HCT116 (cell line): ENCODE measurements at places on chromosomes 1 and 21.

GRCh38 chr1:165954940-165955339 is 127.5 kb downstream of the UCK2 start:
- no peak for DNase-seq

DNA sequence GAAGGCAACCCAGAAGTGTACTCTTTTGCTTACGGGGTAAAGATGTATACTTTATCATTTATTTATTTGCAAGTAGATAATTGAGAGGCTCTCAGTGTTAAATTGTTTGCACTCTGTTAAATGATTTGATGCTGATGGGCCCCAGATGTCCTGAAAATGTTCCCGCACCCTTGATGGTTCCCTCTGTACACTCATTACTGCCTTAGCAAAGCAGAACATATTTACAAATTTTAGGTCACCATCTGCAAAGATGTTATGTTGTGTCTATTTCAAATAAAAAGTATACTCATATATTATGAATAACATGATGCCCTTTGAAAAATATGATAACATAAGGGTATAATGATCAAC is 240.5 kb upstream of the SNX7 start:
- DNase-seq: no peak

DNA sequence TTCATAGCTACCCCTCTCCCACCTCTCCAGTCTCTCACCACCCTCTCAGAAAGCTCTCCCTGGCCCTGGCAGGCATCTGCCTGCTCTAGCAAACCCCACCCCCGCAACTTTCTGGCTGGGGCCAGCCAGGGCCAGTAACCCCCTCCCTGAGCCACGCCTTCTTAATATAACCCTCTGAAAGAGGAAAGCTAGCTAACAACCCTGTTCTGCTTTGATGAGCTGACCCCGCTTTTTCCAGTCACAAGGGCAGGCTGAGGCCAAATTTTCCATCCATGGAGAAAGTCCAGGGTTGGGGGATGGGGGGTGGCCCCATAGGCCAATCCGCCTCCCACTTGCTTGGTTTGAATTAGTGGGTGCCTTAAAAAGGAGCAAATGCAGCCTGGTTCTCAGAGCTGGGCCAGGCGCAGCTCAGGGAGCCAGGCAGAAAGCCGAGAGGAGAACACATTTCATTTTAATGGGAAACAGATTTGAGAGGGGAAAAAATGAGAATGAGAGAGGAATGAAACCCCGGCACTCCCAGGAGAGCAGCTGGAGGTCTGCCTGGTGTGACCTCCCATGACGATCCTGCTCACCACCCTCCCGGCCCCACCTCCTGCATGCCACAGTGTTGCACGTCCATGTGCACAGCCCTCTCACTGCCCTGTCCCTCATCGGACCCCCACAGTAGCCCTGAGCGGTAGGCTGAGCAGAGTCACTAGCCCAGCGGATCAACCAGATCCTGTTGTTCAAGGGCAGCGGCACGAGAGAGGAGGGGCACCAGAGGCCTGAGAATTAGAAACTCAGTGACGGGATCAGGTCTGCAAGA is 62.3 kb downstream of the OPTC start:
- DNase-seq: no peak

- no peak for DNase-seq
These were observed 131.5 kb downstream of the CNIH3 start for GRCh38 chr1:224747578-224747977.

DNA sequence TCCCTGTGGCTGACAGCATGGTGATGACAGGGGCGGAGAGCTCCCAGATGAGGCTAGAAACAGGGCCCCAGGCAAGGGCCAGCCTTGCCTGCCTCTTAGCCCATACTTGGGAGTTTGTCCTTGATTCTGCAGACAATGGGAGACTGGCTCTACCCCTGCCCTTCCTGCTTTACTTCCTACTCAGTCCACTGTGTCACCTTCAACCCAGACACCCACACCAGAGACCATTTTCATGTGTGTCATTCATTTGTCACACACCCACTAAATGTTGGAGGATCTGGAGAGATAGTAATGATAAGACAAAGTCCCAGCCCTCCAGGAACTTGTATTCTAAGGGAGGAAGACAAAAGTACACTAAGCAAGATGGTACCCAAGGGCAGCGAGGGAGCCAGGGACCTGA is 43.7 kb downstream of the SYT6 start:
- DNase-seq: no peak

DNA sequence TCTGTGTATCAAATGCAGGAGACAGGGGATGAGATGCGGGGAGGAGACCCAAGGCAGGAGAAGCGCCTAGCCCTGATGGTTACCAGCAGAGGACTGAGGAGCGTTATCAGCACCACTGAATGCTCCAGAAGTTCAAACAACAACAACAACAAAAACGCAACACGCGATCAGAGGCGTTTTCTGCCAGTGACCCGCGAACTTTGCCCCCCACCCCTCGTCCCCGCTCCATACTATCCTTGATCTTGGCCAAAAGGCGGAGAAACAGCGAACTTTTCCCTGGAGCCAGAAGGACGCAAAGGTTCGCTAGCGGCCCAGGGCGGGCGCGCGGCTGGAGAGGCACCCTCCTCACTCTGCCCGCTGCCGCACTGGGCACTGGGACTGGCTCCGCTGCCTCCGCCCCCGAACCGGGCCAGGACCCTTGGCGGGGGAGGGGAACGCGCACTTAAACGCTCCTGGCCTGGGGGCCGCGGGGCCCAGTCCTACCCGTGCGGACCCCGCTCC is 699 bp downstream of the ECHDC2 start:
- DNase-seq: no peak

DNA sequence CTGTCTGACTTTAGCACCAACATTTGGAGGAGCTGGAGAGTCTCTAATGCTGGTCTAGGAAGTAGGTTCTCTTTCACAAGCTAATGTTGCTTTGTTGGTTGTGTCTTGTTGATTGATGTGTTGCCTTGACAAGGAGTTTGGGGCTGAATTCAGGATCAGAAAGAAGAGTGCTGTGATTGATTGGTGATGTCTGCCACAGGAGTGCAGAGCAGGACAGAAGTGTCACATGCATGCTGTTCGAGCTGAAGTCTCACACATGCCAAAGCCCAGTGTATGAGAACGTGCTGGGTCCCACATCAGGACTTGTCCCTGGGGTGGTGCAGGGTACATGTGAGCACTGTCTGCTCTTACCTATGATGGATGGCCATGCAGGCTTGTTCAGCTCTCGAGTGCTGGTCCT is 694.4 kb downstream of the MATN1 start:
- DNase-seq: no peak

GRCh38 chr1:38784452-38785284 is 74.9 kb downstream of the RRAGC start:
- no peak for DNase-seq

DNA sequence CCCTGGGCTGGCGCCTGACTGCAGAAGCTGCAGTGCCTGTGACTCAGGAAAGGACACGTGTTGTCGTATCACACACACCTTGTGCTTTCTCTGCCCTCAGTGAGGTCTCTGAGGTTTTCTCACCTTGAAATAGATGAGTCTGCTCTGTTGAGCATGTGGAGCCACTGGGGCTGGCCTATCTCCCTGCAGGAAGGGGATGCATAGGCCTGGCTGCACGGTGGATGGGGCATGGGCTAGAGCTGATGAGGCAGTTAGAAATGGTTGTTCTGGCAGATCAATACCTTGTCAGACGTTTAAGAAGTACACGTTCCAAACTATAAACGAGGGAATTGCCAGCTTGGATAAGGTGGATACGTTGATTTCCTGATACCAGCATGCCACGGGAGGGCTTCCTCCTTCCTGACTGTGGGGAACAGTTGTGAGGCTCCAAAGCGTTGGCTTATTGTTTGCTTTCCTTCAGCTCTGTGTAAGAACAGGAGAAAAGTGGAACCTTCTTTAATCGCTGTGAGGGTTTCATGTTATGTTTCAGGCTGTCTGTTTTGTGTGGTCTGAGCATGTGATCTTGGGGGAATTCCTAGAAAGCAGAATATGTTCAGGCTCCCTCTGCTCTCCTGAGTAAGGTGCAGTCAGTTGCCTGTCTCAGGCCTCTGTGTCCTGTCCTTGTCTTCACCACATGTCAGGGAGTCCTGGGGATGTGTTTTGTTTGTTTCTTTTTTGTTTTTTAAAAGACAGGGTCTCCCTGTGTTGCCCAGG is 44.8 kb downstream of the PCNT start:
- no peak for DNase-seq

- no peak for DNase-seq
These were observed 504 bp downstream of the SCCPDH start for GRCh38 chr1:246724731-246725095.

DNA sequence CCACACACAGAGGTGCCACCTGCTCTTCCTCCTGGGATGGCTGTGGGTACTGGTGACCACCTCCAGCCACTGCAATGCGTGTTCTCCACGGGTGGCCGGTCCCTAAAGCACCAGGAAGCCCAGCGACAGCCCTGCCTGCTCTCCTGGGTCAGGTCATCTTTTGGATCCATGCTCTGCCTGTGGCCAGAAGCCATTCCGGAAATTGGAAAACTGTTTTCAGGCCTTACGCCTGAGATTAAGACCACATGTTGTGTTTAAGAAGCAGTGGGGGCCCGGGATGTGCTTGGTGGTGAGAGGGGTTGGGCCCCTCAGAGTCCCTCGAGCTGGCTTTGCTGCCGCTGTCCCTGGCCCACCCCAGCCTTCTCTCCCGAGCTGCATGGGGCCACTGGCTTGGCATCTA is 150.8 kb downstream of the PEX14 start:
- DNase-seq: no peak

- no peak for DNase-seq
These were observed 95.9 kb downstream of the DISP1 start for GRCh38 chr1:222910699-222911098.

DNA sequence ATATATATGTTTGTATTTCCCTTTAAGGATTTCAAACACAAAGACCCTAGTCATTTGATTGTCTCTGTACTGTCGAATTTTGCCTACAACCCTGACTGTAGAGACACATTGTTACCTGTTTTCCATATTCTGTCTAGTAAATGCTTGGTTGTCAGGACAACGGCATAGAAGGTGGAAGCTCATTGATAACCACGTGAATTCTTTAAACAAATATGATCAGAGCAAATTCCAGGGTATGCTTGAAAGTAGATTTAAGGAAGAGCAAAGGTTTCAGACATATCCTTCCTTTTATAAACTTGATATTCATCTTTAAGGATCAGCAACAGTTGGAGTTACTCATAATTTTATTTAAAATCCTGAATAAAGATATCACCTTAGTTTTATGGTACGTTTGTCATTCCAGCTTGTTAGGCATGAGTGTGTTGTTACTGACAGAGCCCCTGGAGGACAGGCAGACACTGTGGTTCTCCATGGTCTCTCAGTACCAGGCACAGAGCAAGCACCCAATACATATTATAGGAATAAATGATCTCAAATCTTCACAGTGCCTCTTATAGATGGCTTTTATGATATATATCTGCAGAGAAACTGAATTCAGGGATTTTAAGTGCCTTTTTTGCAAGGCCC is 203.2 kb downstream of the FGGY start:
- no peak for DNase-seq

DNA sequence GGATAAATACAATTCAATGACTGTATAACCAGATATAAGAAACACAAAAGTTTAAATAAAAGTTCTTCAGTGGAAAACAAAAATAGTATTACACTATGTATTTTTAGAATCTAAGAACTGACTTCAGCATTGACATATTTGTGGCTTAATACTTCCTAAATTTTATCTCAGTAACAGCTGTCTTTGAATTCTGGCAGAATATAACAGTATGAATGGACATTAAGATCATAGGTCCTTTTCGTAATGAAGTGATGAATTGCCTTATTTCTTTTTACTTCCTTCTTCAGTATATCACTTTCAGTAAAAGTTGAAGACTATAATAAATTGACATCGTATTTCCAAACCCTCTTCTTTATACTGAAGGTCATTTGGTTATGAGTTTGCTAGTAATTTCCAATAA is 1030.0 kb downstream of the MRPL39 start:
- no peak for DNase-seq

- no peak for DNase-seq
These were observed 18.8 kb upstream of the PKP1 start for GRCh38 chr1:201264554-201264953.

GRCh38 chr1:183454377-183454776 is 17.9 kb upstream of the SMG7 start:
- DNase-seq: no peak
